SK-MEL-5 (cell line): ENCODE measurements at places on chromosomes 1 and 21. TPM values are rescaled to one million over a fixed set of nuclear protein-coding genes. Genes with fewer than 3 reads are reported as not detected.

TSPAN1 gene
- not detected in 2 replicates for total RNA-seq

DNA sequence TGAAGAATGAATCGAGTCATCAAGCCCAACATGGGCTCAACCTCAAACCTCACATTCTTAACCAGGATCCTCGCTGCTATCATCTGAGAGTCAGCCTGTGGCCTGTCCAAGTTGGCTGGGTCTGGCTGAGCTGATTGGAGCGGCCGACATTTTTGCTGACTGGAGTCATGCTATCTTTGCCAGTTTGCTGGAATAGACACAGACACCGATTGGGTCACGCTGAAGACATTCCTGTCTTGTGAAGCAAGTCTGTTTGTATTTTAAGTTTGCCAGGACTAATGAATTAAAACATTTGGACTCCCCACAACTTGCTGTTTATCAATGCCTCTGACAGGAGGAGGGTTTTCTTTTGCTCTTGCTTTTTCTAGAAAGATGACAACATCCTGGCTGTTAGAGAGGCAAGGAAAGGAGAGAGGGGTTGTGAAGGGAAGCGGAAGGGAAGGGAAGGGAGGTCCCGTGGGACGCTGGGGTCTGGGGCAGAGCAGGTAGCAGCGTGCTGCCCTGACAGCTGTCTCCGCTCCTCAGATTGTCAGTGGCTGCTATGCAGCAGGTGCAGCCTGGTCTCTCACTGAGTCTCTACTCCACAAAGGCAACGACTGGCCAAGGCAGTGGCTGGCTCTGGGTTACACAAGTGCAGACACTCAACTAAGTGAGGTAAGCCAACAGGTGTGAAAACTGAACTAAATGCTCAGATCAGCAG lies at the start of gene MAP3K7CL:
Gene MAP3K7CL, plus strand, starts transcription at position 375 of the 700 bp plus-strand sequence. CDS start 2,701 bp downstream, outside the sequence.
- DNase-seq = no peak

DNA sequence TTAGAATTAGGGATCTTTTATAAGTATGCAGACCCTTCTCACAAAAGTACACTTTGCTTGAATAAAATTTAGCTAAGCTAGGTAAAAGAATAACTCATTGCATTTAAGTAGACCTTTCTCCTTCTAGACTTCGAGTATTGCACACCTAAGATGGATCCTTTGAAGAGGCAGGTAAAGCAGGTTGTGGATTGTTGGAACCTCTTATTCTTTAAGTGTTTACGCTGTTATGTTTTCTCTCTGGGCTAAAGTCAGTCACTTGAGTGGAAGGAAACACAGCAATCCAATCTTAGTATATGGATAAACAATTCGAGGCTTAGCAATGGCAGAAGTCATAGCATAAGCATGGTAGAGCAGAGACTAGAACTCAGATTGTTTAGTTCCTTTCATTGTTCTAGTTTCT lies 11.4 kb downstream of the MAGI3 start:
- no peak for DNase-seq

DNA sequence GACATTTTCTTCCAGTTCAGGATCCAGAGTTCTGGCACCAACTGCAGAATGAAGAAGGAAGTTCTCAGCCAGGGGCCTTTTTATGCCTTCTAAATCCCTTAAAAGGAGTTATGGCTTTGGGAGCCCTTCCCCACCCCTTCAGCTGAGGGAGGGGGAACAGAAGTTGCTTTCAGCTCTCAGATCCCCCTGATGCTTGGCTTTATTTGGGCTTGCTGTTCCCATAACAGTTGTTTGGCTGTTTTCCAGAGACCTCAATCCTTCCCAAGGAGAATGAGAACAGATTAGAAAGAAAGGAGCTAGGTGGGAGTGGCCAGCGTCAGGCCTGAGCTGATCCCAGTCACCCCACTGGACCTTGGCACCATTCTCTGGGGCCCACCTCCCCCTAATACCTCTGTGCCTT lies at the start of gene RPE65:
Gene RPE65, minus strand, starts transcription at position 54 of the 400 bp plus-strand sequence. Its CDS starts 49 bp downstream, at position 5.
- no peak for DNase-seq

GRCh38 chr1:94257444-94257843 lies 20.1 kb upstream of the ARHGAP29 start:
- DNase-seq = no peak

- no peak for DNase-seq
These were observed 626.9 kb upstream of the ADGRL4 start for GRCh38 chr1:79633456-79633855.

SLC41A1 gene
- 9.9 and 10.3 TPM in 2 replicates for total RNA-seq

COL8A2 gene
- total RNA-seq = 0.11 TPM in 1 of 2 replicates, not detected in the other

DNA sequence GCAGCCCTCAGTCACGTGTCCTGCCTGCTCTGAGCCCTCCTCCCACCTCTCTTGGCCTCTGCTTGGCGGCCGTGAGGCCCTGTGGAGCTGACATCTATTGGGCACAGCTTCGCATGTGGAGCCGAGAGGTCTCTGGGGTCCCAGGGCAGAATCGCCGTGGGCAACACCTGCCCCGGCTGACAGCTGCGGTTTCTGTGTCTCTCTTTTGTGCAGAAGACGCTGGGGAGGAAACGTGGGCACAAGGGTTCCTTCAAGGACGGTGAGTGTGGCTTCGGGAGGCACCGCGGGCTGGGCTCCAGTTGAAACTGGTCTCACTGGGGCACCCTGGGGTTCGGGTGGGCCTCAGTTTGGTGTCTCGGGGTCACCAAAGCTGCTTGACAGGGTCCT lies 11.5 kb downstream of the ARHGEF16 start:
- DNase-seq = no peak

DNA sequence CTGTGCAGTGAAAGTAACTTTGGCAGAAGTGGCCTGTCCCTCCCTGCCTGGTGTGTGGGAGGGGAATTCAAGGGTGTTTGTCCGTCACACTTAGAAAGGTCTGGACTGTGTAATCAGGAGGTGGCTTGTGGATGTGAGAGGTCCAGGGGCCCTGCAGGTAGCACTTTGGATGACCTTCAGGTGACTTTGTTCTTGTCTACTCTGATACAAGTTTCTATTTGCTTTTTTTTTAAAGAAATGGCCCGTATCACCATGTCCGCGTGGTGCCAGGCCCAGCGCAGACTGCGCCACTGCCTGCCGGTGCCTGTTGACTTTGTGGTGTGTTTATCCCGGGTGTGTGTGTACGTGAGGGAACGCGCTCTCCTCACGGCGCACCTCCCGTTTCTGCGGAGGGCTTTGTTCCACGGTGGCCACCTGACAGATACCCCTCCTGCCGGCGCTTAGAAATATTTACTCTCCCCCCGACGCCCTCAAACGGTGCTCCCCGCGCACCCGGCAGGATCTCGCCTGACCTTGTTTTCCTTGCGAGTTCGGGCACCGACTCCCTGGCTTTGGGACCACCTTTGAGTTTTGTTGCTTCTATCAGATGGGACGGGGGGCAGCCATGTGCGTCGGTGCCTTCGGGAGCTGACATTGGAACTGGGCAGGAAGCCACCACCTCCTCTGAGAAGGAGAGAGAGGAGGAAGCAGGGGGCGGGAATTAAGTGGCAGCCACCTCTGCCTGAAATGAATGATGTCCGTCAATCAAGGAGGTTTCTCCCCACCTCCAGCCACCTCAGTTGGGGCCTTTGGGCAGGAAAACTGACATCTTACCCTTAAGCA lies 119.4 kb downstream of the PRDM16 start:
- DNase-seq = no peak

CFAP74 gene
- not detected in 2 replicates for total RNA-seq

- DNase-seq = no peak
These were observed 94.1 kb upstream of the CASZ1 start for GRCh38 chr1:10890491-10891071.

GRCh38 chr1:12616709-12617373 lies 1.2 kb downstream of the DHRS3 start:
- no peak for DNase-seq

CA6 gene
- 0.26 and 0.53 TPM in 2 replicates for total RNA-seq

SLC22A15 gene
- 1.2 and 1.4 TPM in 2 replicates for total RNA-seq

GRCh38 chr1:154720328-154721297 lies 112.6 kb upstream of the ADAR start:
- no peak for DNase-seq

GCSAML gene
- total RNA-seq = 0.32 and 0.43 TPM in 2 replicates

DNA sequence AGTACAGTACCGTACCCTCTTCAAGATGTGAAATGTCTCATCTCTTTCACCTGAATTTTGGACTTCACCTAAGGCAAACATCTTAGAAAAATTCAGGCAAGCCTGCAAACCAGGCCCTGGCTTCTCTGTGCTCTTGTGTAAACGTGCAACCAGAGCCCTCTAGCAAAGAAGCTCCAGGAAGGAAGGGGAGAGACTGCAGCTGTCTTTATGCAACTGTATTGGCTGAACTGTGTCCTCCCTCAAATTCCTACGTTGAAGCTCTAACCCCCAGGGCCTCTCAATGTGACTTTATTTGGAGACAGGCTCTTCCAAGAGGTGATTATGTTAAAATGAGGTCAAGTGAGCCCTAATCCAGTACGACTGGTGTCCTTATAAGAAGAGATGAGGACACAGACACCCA lies 60.3 kb downstream of the SLC45A1 start:
- DNase-seq = no peak

PTPN22 gene
- 0.08 TPM in 1 of 2 replicates, not detected in the other for total RNA-seq

LRRC71 gene
- not detected in 2 replicates for total RNA-seq

- no peak for DNase-seq
These were observed 7.2 kb downstream of the LGALS8 start for GRCh38 chr1:236530959-236531358.

DNA sequence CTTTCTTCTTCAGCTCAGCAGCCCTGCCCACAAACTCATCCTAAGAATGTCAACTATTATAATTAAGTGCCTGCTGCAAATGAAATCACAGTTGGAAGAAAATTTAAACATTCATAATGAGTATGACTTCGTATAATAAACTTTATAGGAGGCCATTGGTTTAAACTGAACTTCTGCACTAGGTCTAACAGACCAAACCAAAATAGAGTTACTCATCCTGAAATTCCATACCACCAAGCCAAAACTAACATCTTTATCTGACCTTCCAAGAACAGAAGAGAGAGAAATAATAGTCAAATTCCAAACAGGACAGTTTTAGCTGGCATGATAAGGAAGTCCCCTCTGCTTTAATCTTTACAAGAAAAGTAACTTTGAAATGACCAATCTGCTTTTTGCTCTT lies 472.4 kb upstream of the PRMT6 start:
- no peak for DNase-seq

DNA sequence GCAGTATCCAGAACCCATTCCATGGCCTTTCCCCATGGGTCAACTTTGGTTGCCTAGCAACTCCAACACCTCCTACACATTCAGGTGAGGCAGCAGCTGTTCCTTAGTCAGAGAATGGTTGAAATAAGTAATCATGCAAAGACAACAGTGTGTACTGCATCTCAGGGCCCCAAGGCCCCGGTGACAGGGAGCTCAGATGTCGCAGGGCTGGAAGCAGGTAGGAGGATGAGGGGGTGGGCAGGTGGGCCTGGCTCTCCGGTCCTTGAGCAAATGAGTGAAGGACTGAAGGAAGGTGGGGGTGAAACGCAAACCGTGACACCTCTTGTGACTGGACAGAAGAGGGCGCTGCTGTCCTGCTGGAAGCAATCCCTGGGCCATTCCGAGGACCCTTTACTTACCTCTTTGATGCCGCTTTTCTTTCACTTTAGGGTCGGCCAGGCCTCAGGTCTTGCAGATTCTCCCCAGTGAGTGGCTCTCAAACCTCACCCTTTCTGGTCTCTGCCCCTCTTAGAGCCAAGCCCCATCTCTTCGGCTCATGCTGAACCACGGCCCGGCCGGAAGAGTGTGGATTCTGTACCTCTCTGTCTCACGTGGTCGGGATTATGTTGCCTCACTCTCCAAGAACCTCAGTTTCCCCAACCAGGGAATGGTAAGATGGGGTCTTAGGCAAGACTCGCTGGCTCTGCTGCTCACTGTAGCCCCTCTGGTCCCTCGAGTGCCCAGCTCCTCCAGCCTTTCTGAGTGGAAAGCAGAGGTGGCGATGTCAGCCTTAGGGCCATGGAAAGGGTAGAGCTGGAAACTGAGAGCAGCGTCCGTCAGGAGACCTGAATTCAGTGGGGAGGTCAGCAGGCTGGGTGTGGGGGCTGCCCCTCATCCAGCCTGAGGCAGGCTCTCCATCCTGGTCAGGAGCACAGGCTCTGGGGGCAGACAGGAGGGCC lies 5.6 kb upstream of the KCNA10 start:
- peak; percentile 64 for DNase-seq

CD34 gene
- total RNA-seq = 0.21 TPM in 1 of 2 replicates, not detected in the other

MSH4 gene
- total RNA-seq = 0.08 and 0.16 TPM in 2 replicates

- DNase-seq = peak; percentile 84
These were observed 515.9 kb downstream of the PLPP3 start for GRCh38 chr1:56063461-56063860.

- DNase-seq = no peak
These were observed 203.2 kb downstream of the APP start for GRCh38 chr21:25967181-25967900.

DNA sequence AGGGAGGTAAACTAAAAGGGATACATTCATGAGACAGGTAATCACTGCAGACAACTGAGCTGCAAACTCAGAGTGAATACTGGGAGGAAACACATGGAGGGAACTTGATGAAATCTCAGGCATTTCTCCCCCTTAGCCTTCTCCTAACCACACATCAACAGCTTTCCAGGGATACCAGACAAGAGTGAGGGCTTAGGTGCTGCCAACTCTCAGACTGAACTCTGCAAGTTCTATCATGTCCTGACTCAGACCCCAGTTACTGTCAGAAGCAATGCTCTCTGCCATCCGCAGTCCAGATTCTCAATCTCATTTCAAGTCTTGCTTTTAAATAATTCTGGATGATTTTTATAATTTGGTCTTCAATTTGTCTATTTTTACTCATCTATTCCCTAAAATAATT lies 267.3 kb downstream of the LTN1 start:
- DNase-seq = no peak
